ENCODE measurements at places on chromosomes 7 and 10.
A peak's percentile ranks its signal among the peaks of the same experiment; 100 is the strongest.

DNA sequence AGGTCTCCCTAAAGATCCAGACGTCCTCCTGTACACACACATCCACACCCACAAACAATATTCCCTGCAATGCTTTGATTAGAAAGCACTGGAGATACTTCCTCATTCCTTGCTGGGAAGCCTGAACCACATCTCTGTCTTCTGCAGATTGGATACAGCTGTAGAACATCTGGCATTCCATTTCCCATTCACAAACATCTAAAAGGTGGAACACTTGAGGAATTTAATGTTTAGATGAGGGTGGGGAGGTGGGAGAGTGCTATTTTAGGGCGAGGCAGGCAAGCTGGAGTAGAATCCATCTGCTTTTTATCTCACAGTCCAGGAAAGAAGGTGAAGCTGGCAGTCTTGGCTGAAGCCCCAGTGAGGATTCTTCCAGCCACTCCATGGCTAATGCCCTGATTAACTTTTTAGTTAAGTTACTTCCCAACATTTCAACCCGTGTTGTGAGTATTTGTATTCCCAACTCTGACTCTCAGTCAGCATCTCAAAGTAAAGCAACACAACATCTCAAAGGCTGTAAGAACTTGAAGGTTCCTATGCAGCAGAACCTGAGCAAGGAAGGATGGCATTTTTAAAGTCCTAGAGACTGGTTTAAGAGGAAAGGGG, 46.1 kb downstream of the CYTH3 start:
- no peak for DNase-seq

DNA sequence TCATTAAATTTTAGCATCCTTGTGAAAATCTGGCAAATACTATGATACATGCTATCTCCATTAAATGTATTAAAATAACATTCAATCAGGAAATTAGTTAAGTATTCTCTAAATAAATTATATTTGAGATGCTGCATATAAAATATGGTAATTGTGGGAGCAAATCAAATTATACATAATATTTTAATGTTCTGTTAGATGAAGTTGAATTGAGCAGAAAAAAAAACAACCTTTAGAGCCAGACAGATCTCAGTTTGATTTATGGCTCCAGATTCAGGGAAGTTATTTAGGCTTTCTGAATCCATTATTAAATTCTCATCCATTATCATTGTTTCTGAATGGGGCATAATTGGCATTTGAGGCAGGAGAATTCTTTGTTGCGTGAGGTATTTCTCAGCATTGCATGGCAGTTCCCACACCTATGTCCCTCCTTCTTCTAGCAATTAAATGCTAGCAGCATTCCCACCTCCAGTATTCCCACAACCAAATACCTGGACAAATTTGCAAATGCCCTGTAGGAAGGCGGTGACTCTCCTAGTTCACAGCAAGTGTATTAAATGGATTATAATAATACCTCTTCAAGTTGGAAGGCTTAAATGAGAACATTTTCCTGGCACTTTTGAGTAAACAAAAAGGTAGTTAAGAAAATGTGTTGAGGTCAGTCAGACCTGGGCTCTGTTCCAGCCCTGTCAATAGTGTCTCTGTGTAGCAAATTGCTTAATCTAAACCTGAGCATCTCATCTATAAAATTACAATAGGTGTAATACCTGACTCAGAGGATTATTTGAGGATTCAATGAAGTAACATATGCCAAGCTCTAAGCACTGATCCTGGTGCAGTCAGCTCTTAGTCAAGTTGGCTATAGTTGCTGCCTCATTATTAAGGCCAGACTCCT, 108.9 kb downstream of the RNLS start:
- DNase-seq: no peak

- no peak for DNase-seq
Observed at GRCh38 chr7:50317697-50318669, 13.5 kb downstream of the IKZF1 start.

DNA sequence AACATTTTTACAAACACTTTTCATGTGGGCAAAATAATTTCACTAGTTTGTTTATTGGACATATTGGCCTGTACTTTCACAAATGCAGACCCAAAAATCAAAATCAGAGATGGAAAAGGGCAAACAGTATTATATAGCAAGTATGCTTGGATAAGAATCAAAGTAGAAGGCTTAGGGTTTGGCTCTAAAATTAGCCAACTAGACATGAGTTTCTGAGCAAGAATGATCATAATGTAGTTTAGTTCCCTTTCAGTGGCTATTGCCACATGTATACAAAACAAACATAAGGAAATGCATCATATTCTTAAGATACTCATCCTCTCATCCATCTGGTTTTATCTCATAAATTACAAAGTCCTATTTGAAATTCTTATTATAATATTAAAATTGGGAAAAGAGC, 132.5 kb downstream of the IMMP2L start:
- no peak for DNase-seq

- no peak for DNase-seq
Observed at GRCh38 chr7:105673367-105674084, 92.2 kb upstream of the EFCAB10 start.

GRCh38 chr7:117828825-117829224, 44.4 kb downstream of the CTTNBP2 start:
- no peak for DNase-seq

GRCh38 chr10:34743814-34744213, 71.3 kb downstream of the PARD3 start:
- DNase-seq: no peak

DNA sequence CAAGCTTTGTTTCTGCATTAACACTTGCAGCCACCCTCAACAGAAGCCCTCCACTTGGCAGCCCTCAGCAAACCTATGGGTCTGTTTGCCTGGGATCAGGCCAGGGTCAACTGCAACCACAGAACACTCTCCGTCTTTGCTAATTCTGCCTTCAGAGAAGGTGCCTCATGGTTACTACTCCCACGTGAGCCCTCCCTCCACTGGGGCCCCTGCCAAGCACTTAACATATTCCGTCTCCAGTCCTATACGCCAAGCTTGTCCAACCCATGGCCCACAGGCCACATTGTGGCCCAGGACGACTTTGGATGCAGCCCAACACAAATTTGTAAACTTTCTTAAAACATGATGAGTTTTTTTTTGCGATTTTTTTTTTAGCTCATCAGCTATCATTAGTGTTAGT, 54.7 kb downstream of the HSPA12A start:
- DNase-seq: no peak

DNA sequence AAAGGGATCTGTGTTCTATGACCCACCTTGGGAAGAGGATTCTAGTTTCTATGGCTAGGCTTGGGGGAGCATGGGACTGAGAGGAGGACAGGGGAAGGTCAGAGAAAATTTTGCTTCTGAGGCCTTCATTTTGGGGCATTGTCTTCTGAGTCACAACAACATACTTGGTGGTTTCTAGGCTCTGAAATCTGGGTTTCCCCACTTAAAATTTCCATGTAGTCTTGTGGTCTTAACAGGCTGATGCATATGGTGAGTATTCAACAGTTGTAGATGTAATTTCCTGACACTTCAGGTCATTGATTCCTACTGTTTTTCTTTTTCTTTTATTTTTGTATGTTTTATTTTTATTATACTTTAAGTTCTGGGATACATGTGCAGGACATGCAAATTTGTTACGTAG, 88.5 kb downstream of the ANKRD7 start:
- no peak for DNase-seq

DNA sequence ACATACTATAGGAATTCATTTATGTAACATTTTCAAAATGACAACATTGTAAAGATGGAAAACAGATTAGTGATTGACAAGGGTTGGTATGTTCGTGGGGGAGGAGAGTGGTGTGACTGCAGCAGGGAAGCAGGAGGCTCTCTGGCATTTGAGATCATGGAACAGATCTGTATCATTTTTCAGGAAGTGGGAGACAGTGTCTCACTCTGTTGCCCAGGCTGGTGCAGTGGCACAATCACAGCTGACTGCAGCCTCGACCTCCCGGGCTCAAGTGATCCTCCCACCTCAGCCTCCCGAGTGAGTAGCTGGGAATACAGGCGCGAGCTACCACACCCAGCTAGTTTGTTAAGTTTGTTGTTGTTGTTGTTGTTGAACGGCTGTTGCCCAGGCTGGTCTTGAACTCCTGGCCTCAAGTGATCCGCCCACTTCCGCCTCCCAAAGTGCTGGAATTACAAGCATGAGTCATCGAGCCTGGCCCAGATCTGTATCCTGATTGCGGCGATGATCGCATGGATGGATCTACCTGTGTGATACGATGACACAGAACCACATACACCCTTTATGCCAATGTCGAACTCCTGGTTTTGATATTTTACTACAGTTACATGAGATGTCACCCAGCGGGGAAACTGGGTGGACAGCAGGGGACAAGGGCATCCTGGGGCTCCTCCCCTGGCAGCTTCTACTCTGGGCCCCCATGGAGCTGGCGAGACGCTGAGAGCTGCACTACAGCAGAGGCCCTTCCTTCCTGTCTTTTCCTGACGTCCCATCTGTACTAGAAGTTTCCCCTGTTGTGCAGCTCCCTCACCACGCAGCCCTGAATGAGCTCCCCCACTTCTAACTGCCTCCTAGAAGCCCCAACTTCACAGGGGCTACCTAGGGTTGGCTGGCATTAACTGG, 12.3 kb upstream of the CYTH3 start:
- DNase-seq: no peak

GRCh38 chr10:94036766-94037033, 43.0 kb downstream of the PLCE1 start:
- no peak for DNase-seq

- no peak for DNase-seq
Observed at GRCh38 chr10:99761365-99761764, 21.1 kb upstream of the ABCC2 start.

GRCh38 chr10:132145521-132146185, 41.1 kb upstream of the DPYSL4 start:
- no peak for DNase-seq

- no peak for DNase-seq
Observed at GRCh38 chr10:36526033-36526432, 599.4 kb upstream of the ANKRD30A start.

DNA sequence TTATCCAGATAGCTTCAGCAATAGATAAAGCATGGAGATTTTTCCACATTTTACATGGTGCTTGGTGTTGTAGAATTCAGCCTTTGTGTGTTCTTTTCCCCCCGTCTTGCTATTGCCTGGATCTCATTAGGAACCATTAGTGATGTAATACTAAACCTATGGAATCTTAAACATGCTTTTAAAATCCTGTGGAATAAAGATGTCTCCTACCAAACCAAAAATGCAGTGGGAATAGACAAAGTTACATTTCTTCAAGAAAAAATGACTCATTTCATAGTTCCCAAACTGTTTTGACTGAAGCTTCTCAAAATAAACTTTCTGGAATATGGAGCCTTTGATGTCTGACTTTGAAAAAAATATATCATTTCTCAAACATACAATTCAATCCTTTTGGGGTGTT, 44.0 kb downstream of the CALD1 start:
- no peak for DNase-seq

DNA sequence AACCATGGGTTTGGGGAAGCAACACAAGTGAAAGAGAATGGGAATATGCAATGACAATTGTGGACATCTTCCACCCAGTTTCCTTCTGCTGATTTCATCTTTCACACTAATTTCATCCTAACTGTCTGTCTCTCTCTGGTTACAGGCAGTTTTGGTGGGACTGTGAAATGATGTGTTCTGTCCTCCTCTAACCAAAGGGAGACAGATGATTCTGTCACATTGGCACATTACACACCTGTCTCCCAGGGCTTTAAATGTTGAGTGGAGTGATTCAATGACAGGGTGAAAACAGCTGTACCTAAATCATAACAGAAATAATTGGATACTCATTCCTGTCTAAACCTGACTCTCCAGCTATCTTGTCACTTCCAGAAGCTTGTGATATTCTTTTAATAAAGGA, 60.0 kb downstream of the DGKB start:
- no peak for DNase-seq

- no peak for DNase-seq
Observed at GRCh38 chr7:2575733-2576340, 17.1 kb downstream of the IQCE start.

DNA sequence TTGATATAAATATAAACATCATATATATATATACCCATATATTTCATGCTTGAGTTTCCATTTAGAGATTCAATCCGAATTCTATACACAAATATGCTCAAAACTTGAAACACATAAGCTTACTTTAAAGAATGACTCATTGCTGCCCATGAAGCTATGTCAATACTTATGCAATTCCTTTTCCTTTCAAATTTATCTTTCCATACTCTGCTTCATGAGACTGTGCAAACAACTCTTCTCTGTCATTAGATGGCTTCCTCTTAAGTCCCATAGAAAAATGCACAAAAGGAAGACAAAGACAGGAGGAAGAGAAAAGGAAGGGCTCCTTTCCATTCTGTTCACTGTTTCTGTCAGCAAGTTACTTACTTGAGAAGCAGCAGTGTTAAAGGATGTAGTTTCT, 895.7 kb upstream of the SORCS1 start:
- DNase-seq: no peak

- no peak for DNase-seq
Observed at GRCh38 chr7:135180122-135180521, 9.6 kb upstream of the CYREN start.

DNA sequence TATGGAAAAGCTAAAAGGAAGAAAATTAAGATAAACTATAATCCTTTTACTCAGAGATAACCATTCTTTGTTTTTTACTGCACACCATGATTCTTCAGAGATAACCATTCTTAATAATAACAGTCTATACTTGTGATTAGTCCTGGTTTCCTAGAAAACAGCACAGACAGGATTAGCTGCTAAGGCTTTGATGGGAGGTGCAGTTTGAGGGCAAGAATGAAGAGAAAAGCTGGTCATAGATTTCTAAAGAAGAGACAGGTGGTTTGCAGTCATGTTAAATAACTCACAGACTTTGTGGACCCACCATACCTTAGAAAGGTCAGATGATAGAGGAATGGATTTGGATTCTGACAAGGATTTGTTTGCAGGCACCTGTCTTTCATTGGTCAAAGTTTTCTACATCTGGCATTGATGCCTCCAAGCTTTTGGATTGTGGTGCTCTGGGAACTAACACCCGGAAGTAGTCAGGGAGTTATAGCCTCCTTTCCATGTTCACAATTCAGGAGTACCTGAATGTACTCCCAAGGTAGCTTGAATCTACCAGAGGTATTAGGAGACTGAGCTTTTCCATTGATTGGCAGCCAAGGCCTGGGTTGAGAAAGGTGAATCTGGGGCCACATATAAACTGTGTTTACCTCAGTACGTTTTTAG, 3.7 kb downstream of the SMC3 start:
- DNase-seq: no peak

- DNase-seq: peak; percentile 85
Observed at GRCh38 chr10:17206210-17206709, 4.8 kb upstream of the TRDMT1 start.

GRCh38 chr7:87234949-87235348, 15.4 kb upstream of the TMEM243 start:
- DNase-seq: no peak

DNA sequence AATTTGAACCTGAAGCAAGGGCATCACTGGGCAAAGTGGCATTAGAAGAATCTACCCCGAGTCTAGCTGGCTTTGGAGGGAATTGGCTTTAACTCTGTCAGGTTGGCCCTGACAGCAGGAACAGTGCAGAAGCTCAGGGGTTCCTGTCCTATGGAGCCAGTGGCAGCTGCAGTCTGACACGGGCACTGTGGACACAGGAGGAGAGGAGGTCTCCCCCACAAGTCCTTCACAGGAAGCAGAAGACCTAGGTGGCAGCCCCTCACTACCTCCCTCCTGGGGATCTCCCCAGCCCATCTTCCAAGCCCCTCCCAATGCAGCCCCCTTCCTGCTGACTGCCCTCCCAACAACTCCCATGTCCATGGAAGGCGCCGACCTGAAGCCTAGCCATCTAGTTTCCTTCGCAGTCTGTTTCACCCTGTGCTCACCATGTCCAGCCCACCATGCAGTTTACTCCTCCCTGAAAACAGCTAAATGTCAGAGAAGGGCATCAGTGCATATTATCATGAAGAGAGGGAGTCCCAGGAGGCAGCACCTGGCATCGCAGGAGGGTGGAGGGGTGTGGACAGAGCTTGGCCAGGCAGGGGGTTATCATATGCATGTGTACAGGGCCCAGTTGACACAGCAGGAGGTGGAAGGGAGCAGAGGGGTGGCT, 17.9 kb upstream of the GDF10 start:
- peak; percentile 45 for DNase-seq

Data from CD8-positive, alpha-beta T cell (primary cell).